ENCODE measurements at places on chromosomes 3 and 15. TPM values are rescaled to one million over a fixed set of nuclear protein-coding genes. Genes with fewer than 3 reads are reported as not detected.

GRCh38 chr15:87416591-87417257 lies 839.8 kb downstream of the NTRK3 start:
- DNase-seq = no peak
- H3K4me3 ChIP-seq = no peak overlapping the region

DNA sequence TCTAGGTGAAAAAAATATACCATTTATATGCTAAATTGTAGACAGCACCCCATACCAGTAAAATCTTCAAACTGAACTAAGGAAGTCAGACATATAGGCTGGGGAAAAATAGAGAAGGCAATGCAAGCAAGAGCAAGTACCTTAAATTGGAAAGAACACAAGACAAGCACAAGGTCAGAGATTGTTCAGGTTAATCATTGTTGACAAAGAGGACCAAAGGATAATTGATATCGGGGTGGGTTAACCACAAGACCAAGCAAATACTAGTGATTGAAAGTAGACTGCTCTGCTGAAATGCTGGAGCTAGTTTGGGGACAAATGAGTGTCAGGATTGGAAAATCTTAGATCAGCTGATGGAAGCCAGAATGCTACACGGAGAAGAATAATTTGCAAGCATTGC lies 499.8 kb downstream of the ROBO2 start:
- no peaks in the 10 kb centered on the region for H3K36me3 ChIP-seq
- no peak overlapping the region for H3K27ac ChIP-seq
- DNase-seq = no peak
- no peak overlapping the region for H3K4me3 ChIP-seq

DNA sequence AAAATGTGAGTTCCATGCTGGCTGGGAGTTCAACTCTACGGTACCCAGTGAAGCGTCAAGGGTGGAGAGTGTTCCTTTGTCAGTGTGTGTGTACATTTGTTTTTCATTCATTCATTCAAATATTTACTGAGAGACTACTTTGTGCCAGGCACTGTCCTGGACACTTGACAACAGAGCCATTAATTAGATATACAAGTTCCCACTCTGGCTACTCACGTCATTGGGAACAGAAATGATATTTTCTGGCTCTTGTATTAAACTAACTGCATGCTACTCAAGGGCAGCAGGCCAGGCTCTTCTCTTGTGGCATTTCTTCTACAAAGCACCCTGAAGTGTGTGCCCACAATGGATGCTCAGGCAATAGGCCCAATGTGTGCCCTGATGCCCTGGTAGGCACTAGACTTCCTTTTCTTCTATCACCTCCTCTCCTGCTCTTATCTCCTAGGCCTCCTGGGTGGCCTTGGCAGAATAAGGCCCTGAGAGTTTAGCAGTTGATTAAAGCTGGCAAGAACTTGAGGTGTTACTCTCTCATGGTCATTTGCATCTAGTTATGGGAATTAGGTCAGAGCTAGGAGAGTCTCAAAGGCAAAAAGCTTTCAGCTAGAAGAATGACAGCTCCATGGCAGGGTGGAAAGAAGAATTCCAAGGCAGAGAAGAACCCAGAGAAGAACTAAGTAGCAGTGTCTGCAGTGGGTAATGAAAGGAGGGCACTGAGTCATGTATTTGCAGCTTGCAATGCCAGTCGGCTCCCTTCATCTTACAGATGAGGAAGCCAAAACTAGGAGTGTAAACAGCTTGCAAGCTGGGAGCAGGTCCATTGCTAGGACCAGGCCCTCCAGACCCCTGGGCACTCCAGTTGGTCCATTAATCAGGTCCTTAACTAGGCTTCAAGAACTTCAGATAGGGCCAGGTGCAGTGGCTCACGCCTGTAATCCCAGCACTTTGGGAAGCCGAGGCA lies 14.0 kb upstream of the SMAD3 start:
- H3K4me1 ChIP-seq = peaks cover 32% of the 10 kb centered on the region
- no peak overlapping the region for H3K27ac ChIP-seq
- peaks cover 2% of the 10 kb centered on the region for H3K36me3 ChIP-seq
- H3K27me3 ChIP-seq = peaks cover 2% of the 10 kb centered on the region
- no peak for DNase-seq
- H3K4me3 ChIP-seq = no peak overlapping the region

- no peak overlapping the region for H3K27ac ChIP-seq
- peaks cover 3% of the 10 kb centered on the region for H3K4me1 ChIP-seq
- no peak overlapping the region for H3K4me3 ChIP-seq
- H3K27me3 ChIP-seq = peaks cover 8% of the 10 kb centered on the region
Measured at GRCh38 chr3:5231074-5231473, 43.6 kb downstream of the EDEM1 start.

DNA sequence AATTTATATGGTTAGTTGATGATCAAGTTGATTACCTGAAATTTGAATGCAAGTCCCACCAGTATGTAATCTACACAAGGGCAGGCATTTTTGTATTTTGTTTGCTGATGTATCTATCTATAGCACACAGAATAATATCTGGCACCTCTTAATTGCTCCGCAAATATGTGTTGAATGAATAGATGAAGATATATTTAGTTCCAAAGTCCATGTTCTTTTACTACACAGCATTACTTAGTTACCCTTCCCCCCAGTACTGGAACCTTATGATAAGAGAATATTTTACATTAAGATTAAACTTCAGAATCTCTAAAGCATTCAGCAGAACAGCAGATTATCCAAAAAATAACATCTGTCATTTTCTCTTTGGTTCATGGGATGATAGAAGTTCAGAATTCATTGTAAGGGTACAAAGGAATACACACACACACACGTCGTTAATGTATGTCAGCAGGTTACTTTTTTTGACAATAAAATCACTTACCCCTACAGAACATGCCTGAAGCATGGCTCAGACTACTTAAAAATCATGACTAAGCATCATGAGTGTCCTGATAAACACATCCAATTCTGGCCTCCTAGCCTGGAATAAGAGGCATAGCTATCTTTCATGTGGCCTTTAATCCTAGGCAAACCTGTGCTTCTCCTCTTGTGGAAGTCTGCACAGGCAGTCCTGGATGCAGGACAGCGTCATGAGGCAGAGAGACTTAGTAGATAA lies 148.9 kb upstream of the TBC1D5 start:
- no peak overlapping the region for H3K27ac ChIP-seq
- no peak for DNase-seq
- H3K4me1 ChIP-seq = no peaks in the 10 kb centered on the region
- no peak overlapping the region for H3K4me3 ChIP-seq

- DNase-seq = no peak
- H3K36me3 ChIP-seq = no peaks in the 10 kb centered on the region
- no peak overlapping the region for H3K27ac ChIP-seq
Measured at GRCh38 chr3:89702404-89702803, 595.0 kb downstream of the EPHA3 start.

DNA sequence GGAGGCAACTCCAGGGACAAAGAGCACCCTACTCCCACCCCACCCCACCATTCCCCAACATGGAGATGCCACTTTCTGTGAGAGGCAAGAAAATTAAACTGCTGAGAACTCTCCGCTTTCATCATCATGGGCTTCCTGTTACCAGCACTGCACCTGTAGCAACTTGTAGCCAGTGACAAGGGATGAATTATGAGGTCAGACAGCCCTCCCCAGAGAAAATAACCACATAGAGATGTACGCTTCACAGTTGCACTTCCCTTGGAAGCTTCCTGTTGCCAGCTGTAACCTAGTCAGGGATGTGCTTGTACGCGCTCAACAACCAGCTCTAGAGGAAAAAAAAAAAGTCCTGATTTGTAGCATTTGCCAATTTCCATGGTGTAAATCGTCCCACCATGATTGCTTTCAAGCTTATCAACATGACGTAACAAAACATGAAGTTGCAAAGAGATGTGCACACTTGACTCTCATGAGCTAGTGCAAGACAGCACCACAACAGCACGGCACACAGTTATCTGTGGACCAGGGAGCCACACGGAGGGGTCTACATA lies 145.4 kb downstream of the RAB11A start:
- no peaks in the 10 kb centered on the region for H3K4me1 ChIP-seq
- no peak for DNase-seq
- no peaks in the 10 kb centered on the region for H3K36me3 ChIP-seq
- H3K27me3 ChIP-seq = peaks cover 16% of the 10 kb centered on the region
- no peak overlapping the region for H3K27ac ChIP-seq
- no peak overlapping the region for H3K4me3 ChIP-seq

DNA sequence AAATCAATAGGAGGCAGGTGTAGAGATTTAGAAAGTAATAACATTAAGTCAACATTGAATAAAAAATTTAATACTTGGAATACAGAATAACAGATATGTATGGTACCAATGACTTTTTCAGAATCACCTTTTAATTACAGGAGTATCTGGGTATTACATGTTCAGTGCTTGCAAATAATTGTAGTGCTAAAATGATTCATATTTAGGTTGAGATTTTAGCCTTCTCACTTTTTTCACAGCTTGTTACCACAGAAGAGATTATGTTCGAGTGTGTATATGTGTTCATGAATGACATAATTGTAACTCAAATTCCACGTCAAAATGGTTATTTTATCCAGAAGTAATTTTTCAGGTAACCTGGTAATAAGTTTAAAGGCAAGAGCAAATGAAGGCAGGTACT lies 187.9 kb upstream of the TBL1XR1 start:
- H3K4me1 ChIP-seq = no peaks in the 10 kb centered on the region
- H3K27me3 ChIP-seq = no peaks in the 10 kb centered on the region
- no peak for DNase-seq
- H3K4me3 ChIP-seq = no peak overlapping the region

The FGD5 gene
- total RNA-seq = not detected

The AP3B2 gene
- total RNA-seq = not detected

The MRPS25 gene
- 34.6 TPM for total RNA-seq

The MAP1A gene
- 9.3 TPM for total RNA-seq

The ALG1L2 gene
- total RNA-seq = 0.70 TPM

The ANKRD34C gene
- total RNA-seq = not detected

The GOLGA8K gene
- total RNA-seq = 0.81 TPM

The WDR72 gene
- not detected for total RNA-seq

The ZMYND10 gene
- 1.7 TPM for total RNA-seq

Data from activated CD4-positive, alpha-beta memory T cell treated with anti-CD3 and anti-CD28 coated beads, Interleukin-2, amount 10 ng/mL, durations not matched to agents 7 days and 5 days (primary cell).